ENCODE measurements at places on chromosomes 2 and 18.

DNA sequence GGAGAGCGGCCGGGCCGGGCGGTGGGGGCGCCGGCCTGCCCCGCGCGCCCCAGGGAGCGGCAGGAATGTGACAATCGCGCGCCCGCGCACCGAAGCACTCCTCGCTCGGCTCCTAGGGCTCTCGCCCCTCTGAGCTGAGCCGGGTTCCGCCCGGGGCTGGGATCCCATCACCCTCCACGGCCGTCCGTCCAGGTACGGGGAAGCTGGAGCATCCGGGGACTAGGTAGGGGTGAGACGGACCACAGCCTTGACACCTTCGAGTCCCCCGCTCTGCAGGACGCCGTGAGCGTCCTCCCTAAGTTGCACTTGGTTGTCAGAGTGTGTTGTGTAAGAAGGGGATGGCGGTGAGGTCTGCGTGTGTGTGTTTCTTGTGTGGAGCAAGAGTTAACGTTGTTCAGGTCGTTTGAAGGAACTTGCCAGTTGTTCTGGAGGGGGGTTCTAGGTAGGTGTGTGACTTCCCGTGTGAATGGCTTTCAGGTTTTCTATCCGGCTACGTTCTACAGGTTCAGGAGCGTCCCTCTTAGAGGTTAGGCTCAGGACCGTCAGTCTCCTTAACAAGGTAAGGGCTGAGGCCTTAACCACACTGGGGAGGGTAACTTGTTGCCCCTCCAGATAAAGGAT, 393 bp downstream of the IL1R1 start:
- DNase-seq, result no peak

- no peak for DNase-seq
These were observed 174.8 kb upstream of the EPAS1 start for GRCh38 chr2:46122318-46122976.

DNA sequence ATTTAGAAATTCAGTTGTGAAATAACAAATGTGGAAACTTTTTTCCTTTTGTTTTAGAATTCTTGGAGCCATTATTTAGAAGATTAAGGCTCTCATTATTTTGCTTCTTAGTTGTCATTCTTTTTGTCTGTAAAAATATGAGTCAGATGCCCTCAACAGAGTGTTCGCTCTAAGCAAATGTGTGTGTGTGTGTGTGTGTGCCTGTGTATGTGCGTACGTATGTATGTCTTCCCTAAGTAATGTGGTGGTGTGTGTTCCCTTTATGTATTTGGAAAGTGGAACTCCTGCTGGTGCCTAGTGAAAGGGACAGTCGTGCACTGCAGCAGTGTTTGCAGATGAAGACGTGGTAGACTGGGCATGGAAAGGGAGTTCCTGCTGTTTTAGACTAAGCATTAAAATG, 27.5 kb downstream of the ZNF407 start:
- no peak for DNase-seq

DNA sequence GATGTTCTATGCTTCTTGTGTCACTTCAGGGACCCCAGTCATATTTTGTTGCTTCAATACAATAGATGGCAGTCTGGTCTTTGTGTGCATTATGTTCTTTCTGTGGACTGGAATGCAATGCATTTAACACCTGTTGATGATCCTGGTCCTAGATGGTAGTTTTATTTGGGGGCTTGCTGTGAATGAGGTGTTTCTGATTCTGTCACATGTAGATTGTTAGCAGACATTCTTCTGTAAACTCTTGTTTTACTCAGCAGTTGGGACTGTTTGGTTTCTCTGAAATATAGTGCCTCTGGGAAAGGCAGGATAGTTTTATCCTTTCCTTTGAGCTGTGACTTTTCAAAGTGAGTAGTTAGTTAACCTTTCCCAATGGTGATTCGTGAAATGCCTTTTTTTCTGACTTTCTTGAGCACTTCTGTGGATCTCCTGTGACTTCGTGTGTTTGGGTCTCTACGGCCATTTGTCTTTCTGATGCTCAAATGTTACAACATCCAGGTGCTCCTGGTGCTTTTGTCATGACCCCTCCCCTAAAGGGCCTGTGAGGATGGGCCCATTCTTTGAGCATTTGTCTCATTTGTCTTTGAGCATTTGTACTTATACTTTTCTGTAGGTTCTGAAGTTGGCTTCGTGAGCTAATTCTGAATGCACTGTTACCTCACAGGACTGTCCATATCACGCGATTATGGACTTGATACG, 20.8 kb downstream of the ADNP2 start:
- DNase-seq, result no peak

DNA sequence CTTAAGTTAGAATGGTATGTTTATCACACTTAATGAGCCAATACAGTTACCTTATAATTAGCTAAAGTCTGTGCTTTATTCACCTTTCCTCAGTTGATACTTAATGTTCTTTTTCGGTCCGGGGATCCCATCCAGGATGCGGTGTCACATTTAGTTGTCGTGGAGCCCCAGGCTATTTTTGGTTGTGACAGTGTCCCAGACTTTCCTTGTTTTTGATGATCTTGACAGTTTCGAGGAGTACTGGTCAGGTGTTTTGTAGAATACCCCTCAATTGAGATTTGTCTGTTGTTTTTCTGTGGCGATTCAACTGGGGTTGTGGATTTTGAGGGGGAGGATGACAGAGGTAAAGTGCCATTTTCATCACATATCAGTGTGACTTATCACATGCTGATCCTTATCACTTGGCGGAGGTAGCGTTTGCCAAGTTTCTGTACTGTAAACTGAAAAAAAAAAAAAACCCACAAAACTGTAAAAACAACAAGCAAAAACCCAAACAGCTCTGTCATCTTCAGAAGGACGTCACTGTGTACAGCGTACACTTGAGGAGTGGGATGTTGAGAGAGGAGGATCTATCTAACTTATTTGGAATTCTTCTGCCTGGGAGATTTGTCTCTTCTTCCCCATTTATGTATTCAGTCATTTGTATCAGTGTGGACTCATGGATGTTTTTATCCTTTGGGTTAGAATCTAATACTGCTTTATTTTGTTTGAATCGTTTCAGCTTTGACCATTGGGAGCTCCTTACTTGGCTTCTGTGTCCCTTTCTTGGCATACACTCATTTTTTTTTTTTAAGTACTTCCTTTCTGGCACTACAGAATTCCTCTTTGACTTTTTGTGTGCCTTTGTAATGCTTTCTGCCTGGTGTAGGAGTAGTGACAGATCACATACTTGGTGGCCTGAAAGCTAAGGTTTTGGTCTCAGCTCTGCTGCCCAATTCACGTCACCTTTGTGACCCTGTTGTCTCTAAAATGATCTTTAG, 68.1 kb downstream of the FMNL2 start:
- no peak for DNase-seq

GRCh38 chr2:189763908-189764661, 1.5 kb upstream of the OSGEPL1 start:
- no peak for DNase-seq

DNA sequence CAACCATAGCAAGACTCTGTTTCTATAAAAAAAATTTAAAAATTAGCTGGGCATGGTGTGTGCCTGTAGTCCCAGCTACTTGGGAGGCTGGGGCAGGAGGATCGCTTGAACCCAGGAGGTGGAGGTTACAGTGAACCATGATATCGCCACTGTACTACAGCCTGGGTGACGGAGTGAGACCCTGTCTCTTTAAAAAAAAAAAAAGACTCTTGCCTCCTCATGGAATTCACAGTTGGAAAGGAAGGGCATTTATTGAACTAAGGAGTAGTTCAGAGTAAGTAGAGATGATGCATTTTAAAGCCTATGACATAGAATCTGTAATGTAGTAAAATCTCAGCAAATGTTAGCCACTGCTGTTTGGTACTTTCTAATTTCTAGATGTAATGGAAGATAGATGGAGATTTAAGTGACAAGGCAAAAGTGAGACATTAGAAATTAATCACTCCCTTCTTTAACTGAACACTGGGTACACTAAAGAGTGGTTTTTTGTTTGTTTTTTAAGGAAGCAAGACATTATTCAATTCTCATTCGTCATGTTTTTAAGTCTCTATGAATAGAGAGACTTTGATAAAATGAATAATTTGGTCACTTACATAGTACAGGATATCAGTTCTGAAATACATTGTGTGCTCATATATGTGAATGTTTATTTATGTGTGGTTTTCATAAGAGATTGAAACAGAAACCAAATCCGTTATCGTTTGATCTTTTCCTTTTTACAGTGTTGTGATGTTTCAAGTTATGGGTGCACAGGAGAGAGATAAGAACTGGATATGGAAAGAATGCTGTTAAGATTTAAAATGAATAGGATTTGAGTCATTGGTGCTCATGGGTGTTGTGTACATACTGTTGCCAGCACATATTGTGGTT, 186.1 kb upstream of the STON1 start:
- peak; percentile 79 for DNase-seq

DNA sequence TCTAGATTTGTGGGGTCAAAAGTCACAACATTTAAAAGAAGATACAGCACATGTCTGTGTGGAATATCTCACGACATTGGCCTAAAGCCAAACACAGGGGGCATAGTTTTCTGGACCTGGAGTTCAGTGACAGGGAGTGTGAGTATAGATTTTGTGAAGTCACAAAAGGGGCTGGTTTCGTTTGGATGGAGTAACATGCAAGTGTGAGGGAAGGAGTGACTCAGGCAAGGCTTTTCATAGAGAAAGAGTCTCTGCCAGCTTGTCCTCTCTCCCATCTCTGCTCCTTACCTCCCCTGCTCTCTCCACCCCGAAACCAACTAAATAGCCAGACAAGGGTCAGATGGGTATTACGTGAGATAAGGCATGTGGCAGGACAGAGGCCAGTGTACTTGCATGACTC, 3.7 kb upstream of the EPAS1 start:
- DNase-seq, result no peak

GRCh38 chr2:44931198-44931780, 10.2 kb upstream of the SIX3 start:
- no peak for DNase-seq

- no peak for DNase-seq
These were observed 1330.0 kb upstream of the CELF4 start for GRCh38 chr18:38895560-38895959.

- no peak for DNase-seq
These were observed 248.7 kb downstream of the RNF152 start for GRCh38 chr18:61643884-61644647.

DNA sequence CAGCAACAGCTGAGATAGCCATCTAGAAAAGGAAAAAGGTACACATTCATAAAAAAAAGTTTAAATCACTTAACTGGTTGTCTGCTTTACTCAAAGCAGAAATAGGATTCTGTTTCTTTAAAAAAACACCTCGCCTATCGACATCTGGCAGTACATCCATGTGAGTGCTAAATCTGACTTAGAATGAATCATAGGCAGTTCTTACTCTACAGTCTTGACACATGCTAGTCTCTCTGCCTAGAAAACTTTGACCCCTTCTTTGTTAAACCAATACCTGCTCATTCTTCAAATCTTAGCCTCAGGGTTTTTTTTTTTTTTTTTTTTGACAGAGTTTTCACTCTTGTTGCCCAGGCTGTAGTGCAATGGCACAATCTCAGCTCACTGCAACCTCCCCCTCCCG, 37.1 kb upstream of the GPR75 start:
- peak; percentile 5 for DNase-seq

All from retinal pigment epithelial cell (primary cell).